ENCODE measurements at places on chromosomes 1 and 21. TPM values are rescaled to one million over a fixed set of nuclear protein-coding genes. Genes with fewer than 3 reads are reported as not detected.

DNA sequence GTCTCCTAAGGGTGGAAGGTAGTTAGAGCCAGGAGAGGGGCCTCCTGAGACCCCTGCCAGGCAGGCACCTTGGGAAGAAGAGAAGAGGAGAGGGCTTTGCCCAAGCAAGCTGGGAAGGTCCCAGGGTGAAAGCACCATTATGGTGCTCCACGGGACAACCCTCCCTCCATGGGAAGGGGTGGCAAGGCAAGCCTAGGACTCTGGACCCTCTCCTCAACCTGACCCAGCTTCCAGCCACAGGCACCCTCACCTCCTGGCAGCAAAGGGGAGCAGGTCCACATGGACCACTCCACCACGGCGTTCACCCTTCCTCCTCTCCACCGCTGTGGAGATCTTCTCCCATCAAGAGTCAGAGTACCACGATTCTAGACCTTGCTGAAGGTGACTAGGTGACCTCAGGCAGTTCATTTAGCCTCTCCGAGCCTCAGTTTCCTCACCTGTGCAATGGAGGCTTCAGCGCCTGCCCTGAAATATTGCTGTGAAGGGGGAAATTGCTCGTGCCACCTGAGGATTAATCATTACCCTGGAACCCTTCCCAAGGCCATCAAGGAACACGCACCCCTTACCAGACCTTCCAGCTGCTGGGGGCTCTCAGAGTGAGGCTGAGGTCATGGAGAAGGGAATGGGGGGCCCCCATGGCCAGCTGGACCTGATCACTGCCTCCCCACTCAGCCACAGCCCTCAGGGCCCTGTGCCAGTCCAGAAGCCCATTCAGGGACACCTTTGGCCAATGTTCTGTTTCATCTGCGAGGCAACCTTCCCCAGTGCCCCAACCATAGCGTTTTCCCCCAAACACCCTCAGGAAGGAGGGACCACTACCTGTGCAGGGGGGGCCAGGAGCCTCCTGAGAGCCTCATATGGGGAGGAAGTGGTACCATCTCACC, 1.6 kb downstream of the RAP1GAP start:
- no peak overlapping the region for H3K27ac ChIP-seq
- no peak for DNase-seq
- H3K4me3 ChIP-seq, result no peak overlapping the region
- peaks cover 49% of the 10 kb centered on the region for H3K4me1 ChIP-seq
- H3K27me3 ChIP-seq, result no peaks in the 10 kb centered on the region
- H3K36me3 ChIP-seq, result peaks cover 8% of the 10 kb centered on the region

DNA sequence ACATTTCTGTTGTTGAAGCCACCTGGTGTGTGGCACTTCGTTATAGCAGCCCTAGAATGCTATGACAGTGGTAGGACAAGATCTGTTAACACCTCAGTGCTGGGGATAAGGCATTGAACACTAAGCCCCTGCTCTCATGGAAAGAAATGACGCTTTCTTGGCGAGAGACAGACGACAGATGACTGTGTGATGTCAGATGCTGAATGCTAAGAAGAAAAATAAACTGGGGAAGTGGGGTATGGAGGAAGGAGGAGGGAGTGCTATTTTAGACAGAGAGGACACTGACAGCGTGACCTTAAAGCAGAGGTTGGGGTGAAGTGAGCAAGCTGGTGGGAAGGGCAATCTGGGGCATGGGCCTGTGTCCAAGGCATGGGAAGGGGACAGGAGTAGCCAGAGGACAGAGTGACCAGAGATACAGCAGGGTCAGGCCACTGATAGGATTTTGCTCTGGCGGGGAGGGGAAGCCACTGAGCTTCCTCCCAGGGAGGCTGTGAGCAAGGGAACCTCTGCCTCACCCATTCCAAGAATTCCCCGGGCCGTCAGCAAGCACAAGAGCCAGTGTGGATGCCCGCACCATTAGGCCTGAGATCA, 15.2 kb downstream of the DOP1B start:
- H3K36me3 ChIP-seq, result no peaks in the 10 kb centered on the region
- no peaks in the 10 kb centered on the region for H3K4me1 ChIP-seq
- H3K27ac ChIP-seq, result no peak overlapping the region
- H3K4me3 ChIP-seq, result no peak overlapping the region

GRCh38 chr21:31566611-31567010, 92.9 kb upstream of the SOD1 start:
- no peaks in the 10 kb centered on the region for H3K4me1 ChIP-seq
- H3K36me3 ChIP-seq, result no peaks in the 10 kb centered on the region
- no peak for DNase-seq

DNA sequence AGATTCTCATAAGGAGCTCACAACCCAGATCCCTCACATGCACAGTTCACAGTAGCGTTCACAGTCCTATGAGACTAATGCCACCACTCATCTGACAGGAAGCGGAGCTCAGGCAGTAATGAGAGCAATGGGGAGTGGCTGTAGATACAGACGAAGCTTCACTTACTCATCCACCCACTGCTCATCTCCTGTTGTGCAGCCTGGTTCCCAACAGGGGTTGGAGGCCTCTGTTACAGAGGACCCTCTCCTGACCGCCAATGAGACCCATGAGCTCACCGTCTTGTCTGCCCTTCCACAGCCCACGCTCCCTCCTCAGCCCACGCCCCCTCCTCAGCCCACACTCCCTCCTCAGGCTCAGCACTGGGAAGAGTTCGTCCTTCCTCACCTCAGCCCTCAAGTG, 39.6 kb downstream of the RSPH1 start:
- H3K27ac ChIP-seq, result no peak overlapping the region
- H3K4me3 ChIP-seq, result no peak overlapping the region
- no peak for DNase-seq
- H3K4me1 ChIP-seq, result no peaks in the 10 kb centered on the region

DNA sequence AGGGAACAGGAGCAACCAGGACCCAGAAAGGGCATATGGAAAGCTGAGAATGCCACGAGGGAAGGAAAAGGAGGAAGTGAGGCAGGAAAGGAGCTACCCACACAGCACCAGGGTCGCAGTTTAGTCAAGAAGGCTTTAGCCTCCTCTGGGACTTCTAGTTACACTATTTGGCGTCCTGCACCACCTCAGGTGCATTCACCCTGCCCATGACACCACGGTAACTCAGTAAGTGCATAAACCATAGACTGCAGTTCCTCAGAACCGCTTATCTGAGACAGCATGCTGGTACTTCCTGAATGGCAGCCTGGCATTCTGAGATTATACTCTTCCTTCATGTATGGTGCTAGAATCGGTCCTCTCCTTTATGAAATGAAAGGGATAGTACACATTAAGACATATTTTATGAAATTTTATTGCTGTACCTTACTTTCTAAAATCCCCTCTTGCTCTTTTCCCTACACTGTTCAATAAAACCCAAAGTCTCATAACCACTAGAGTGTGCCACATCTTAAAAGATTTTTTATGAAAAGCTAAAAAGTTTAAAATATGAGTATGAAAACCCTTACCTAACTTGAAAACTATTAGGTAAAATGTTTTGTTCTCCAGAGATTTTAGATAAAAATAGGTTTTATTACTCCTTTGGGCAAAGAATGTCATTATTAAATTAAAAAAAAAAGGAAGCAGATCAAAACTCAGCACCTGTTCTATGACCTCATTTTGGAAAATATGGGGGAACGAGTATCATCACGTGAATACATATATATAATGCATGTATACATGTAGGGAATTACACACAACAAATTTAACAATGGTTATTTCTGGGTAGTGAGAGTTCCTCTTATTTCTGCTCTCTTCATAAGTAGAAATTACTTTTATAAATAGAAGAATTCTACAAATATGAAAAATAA, 67.3 kb downstream of the VAV3 start:
- no peak for DNase-seq
- no peaks in the 10 kb centered on the region for H3K27me3 ChIP-seq
- H3K4me3 ChIP-seq, result no peak overlapping the region
- H3K27ac ChIP-seq, result no peak overlapping the region

GRCh38 chr1:23124259-23125026, 44.2 kb downstream of the LUZP1 start:
- peaks cover 9% of the 10 kb centered on the region for H3K4me1 ChIP-seq
- DNase-seq, result no peak
- no peak overlapping the region for H3K4me3 ChIP-seq
- no peaks in the 10 kb centered on the region for H3K36me3 ChIP-seq

- H3K36me3 ChIP-seq, result no peaks in the 10 kb centered on the region
- H3K4me1 ChIP-seq, result no peaks in the 10 kb centered on the region
- H3K27me3 ChIP-seq, result no peaks in the 10 kb centered on the region
- H3K4me3 ChIP-seq, result no peak overlapping the region
- no peak for DNase-seq
These were observed 1817.1 kb downstream of the BRINP3 start for GRCh38 chr1:188660572-188660971.

DNA sequence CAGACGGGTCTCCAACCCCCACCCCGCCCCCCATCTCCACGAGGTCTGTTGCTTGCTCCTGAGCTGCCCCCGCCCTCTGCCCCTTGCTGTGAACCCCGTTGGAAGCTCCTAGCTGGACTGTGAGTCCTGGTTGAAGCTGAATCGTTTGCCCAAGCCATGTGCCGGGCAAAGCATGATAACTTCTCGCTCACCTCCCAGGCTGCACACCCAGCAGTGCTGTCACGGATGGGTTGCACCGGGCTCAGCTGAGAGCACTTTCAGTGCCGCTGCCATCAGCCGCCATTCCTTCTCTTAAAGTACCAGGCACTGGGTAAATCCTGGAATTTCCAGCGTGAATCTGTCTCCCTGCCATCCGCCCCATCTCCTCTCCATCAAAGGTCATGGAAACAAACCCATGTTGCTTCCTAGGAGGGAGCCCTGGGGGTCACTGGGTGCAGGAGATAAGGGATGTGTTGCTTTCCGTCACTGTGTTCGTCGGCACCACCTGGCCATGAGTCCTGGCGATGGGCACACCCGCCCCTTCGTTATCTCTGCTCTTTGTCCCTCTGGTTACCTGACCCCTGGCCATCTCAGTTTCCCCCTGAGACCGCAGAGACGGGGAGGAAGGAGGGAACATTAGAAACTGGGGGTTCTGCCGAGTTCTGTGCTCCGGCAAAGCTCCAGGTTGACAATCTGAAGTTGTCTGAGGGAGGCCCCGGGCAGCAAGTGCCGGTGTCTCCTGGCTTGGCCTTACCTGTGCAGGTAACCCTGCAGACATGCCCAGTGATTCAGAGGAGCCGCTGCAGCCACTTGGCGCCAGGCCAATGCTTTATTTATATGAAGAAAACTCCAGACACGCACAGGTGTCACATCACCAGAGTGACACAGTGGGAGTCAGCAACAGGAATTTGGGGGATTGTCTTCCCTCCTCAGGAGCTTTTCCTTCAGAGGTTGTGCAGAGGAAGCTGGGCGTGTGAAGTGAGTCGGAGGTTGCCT, 2.7 kb downstream of the PDE9A start:
- no peaks in the 10 kb centered on the region for H3K4me1 ChIP-seq
- H3K36me3 ChIP-seq, result no peaks in the 10 kb centered on the region
- no peak for DNase-seq
- H3K27me3 ChIP-seq, result peaks cover 77% of the 10 kb centered on the region
- H3K27ac ChIP-seq, result no peak overlapping the region

Gene B3GALT2
- not detected for polyA plus RNA-seq

Gene LCE2B
- polyA plus RNA-seq, result not detected

Gene RHOC
- polyA plus RNA-seq, result 248 TPM

Gene MCOLN2
- not detected for polyA plus RNA-seq

Gene PGLYRP4
- not detected for polyA plus RNA-seq

Gene TMEM200B
- 0.09 TPM for polyA plus RNA-seq

Data from K562 (cell line).